Suppressor macrophage treated with lipopolysaccharide for 4 hours (primary cell): ENCODE measurements at places on chromosomes 2 and 18.
A peak's percentile ranks its signal among the peaks of the same experiment; 100 is the strongest.

GRCh38 chr2:75787532-75788132 lies 76.9 kb upstream of the GCFC2 start:
- peak; percentile 15 for DNase-seq

- no peak for DNase-seq
Observed at GRCh38 chr2:121375621-121376159, 90.7 kb upstream of the TFCP2L1 start.

GRCh38 chr2:141021109-141021508 lies 1109.7 kb downstream of the LRP1B start:
- DNase-seq: no peak

DNA sequence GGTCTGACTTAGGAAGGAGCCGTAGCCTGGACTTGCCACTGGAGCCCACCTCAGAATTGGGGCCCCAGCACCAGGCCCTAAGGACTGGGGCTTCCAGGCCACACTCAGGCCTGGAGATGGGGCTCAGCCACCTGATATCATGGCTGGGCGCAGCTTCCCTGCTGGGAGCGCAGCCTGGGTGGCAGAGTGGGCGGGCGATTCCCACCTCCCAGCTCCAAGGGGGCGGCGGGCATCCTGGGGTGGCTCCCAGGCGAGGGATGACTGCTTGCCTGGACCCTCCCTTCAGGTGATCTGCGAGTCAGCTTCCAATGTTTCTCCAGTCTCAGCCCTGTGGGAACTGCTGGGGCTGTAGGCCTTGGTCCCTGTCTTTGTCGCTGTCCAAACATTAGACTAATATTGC lies 20.1 kb downstream of the GPR35 start:
- DNase-seq: no peak

GRCh38 chr2:58137221-58137620 lies 90.6 kb downstream of the VRK2 start:
- peak; percentile 65 for DNase-seq

- no peak for DNase-seq
Observed at GRCh38 chr2:120769787-120770120, 34.1 kb downstream of the GLI2 start.

DNA sequence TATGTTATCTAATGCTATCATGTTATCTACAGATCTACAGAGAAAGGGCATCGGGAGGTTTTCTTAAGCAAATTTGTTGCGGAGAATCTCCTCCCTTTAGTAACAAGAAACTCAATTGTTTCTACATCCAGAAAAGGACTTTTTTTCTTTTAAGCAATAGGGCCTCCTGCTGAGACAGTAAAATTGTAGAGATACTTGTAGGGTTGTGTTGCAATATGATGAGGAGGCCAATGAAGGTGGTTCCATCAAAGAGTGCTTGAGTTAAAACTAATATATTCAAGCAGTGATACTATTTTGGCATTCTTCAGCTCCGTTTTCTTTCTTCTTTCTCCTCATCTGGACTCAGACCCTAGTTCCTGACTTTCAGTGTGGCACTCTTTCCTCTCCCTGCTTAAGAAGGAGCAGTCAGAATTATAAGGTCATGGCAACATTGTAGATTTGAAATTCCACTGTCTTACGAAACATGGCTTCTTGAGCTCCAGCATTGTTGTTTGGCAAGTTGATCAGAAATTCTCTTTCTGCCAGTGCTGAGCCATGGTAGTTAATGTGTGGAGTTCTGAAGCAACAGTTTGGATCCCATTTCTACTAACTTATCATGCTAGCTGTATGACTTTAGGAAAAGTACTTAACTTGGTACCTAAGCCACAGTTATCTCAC lies 202.0 kb upstream of the SLC14A2 start:
- no peak for DNase-seq

- DNase-seq: no peak
Observed at GRCh38 chr2:233419602-233420391, 65.5 kb downstream of the DGKD start.

DNA sequence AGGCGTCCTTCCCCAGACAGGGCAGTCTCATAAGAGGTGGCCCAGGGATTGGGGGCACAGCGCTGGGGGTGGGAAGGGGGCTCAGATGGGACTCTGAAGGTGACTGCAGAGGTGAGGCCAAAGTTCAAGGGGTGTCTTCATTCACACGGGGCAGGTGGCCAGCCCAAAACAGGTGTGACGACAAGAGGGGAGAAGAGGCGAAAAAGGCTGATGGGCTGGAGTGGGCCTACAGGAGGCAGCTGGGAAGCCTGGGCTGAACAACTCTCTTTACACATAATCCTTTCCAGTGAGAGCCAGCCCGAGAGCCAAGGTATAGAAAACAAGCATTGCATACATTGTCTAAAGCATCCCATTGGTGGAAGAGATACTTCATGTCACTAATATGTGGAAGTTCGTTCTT lies 130.9 kb upstream of the ASB18 start:
- no peak for DNase-seq

DNA sequence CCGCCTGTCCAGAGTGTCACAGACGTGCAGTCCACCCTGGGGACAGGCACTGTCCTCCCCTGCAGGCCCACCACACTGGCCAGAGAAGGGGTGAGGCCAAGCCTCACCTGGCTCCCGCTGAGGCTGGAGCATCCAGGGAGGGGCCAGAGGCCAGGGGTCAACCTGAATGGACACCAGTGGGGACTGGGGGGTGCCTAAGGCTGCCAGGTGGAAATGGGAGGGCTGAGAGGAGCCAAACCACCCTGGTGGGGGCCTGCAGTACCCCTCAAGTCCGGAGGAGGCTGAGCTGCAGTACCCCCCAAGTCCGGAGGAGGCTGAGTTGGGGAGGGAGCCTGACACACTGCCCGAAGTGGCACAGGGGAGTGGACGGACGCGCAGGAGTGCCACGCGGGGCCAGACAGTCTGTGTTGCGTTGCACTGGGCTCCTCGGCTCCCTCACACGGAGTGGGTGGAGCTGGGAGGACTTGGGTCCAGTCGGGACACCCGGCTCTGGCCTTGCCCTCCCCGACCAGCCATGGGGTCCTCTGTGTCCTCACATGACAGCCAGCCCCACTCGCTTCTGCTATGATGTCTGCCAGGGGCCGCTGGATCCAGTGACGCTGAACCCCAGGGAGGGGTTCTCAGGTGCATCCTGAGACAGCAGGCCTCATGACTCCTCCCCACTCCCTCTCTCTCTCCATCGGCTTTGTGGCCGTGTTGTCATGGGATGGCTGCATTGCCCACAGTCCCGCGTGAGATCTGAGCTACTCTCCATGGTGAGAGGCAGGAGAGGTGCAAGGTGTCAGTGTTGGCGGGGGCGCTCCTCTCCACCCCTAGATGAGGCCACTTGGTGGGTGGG lies 22.3 kb upstream of the GPC1 start:
- no peak for DNase-seq

DNA sequence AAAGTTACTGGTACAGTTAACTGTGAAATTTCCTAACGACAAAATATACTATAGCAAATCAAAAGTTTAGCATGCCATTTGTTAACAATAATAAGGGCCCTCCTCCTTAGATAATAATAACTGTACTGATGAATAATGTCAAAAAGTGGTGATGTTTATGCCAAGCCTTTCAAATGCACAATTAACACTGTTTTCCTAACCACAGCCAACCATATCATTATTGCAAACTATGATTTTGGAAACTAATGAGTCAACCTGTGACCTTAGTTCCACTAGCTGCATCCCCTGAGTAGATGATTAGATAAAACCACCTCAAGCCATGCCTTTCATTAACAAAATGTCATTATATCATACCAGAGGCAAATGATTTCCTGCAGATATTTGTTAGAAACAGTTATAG lies 25.1 kb upstream of the GPR75 start:
- DNase-seq: no peak

GRCh38 chr2:101608408-101609310 lies 88.8 kb upstream of the MAP4K4 start:
- DNase-seq: peak; percentile 57

DNA sequence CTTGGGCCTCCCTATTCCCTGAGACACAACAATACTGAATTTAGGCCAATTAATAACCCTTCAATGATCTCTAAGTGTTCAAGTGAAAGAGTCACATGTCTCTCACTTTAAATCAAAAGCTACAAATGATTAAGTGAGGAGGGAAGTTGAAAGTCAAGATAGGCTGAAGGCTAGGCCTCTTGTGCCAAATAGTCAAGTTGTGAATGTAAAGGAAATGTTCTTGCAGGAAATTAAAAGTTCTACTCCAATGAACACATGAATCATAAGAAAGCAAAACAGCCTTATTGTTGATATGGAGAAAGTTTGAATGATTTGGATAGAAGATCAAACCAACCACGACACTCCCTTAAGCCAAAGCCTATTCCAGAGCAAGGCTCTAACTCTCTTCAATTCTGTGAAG lies 286.9 kb downstream of the MEIS1 start:
- DNase-seq: no peak

GRCh38 chr2:237290261-237290660 lies 123.7 kb downstream of the COL6A3 start:
- DNase-seq: peak; percentile 12

DNA sequence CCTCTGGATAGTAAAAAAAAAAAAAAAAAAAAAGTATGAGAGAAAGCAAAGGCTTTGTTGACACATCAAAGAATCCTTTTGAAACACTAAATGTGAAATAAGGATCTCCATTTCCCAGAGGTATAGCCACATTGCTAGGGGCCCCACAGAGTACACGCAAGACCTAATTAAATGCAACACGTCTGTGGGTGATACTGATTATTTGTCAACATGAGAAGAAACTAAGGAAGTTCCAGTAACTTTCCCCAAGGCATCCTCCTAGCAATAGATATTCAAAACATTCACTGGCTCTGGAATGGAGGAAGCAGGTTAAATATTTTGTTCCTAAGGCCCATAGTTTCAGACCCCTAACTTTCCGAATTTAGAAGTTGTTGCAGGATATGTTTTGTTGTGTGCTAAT lies 24.6 kb upstream of the EPB41L3 start:
- DNase-seq: no peak

GRCh38 chr2:10661846-10662245 lies 27.9 kb downstream of the NOL10 start:
- no peak for DNase-seq

DNA sequence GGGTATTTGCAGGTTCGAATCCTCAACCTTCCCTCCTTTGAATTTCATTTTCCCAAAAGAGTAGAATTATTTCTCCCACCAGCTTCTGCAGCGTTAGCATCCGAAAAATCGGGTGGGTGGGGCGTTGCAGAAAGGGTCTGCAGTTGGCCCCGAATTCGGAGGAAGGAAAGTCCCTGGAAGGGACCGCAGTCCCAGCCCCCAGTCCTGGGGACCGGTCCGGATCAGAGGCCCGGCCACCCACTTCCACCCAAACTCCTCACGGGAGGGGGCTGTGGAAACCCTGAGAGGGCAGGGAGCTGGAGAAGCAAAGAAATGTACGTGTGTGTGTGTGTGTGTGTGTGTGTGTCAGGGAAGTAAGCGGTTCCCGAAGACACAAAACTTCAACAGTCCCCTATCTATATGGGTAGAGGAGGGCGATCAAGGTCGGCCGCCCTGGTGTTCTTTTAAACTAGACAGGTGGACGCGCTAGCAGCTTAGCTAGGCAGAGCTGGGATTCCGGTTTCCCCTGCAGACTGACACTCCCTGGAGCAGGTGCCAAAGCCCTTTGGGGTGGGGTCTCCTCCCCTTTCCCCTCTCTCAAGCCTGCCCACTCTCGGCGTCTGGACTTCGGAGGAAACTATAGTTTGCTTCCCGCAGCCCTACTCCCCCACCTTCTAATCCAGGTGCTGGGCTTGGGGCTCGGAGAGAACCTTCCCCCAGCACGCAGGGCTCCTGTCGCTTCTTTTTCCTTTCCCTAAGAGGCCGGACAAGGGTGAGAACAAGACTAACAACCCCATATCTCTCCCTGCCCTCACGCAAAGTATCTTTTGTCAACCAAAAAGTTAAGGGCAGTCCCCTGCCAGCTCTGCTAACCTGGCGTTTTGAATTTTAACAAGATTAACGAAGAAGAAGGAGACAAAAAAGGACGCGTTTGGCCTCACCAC lies 4.8 kb upstream of the ONECUT2 start:
- DNase-seq: no peak

DNA sequence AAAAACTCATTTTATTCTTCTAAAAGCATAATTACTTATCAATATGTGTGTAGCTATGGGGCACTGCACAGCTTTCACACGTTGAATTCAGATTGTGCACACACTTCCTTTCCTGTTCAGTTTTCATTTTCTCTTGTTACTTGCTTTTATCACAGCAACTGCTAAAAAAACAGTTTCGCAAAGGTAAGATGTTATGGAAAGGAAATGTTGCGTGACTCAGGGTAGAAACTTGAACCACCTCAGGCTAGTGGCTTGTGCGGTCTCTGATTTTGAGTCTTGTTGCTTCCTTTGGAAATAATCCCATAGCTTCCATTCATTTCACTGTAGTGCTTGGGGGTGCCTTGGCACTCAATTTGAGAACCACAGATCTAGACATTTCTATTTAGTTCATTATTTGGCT lies 171.9 kb downstream of the FMNL2 start:
- DNase-seq: no peak

DNA sequence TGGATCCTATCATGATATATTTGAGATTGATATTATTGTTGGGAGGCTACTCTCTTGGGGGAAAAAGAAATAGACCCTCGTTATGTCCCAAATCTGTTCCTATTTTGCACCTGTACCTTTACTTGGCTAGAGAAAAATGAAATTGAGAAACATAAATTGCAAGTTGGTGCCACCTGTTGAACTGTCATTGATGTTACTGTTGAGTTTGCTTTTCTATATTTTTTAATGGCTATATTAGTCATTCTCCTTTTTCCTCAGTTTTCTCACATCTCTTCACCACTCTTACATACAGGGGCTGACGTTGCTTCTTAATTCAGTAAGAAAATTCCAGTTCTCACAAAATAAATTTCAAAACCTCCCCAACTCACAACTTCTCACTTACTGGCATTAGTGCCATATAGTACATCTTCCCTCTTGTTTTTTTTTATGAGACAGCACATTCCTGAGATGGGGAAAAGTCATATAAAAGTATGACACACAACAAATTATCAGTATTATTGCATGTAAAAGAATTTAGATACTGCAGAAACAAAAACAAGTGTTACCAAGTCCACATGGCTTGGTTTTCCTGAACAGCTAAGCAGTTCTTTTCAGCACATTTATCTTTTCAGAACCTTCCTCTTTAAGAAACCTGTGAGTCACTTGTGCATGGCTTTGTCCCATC lies 348.3 kb upstream of the DSEL start:
- DNase-seq: no peak

- peak; percentile 75 for DNase-seq
Observed at GRCh38 chr2:239249776-239250175, 151.0 kb downstream of the HDAC4 start.

- DNase-seq: no peak
Observed at GRCh38 chr2:173606619-173607248, 252.1 kb downstream of the CDCA7 start.

DNA sequence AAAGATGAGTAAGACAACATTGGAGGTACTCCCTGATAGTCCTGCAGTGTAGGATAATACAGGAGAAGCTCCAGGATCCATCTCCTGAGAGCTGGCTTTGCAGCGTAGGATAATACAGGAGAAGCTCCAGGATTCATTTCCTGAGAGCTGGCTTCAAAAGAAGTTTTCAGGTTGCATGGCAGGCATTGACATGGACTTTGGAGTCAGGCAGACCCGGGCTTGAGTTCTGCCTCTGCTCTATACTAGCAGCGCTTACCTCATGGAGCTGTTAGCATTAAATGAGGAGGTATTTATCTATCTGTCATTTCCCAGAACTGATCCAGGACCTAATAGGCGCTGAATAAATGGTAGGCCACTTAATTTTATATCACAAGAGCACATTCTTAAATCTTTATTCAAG lies 97.8 kb downstream of the FMNL2 start:
- DNase-seq: no peak

GRCh38 chr2:50535971-50536759 lies 495.8 kb downstream of the NRXN1 start:
- peak; percentile 31 for DNase-seq

GRCh38 chr2:235054475-235054874 lies 102.7 kb downstream of the SH3BP4 start:
- no peak for DNase-seq
